ENCODE measurements at places on chromosomes 3 and 15.

DNA sequence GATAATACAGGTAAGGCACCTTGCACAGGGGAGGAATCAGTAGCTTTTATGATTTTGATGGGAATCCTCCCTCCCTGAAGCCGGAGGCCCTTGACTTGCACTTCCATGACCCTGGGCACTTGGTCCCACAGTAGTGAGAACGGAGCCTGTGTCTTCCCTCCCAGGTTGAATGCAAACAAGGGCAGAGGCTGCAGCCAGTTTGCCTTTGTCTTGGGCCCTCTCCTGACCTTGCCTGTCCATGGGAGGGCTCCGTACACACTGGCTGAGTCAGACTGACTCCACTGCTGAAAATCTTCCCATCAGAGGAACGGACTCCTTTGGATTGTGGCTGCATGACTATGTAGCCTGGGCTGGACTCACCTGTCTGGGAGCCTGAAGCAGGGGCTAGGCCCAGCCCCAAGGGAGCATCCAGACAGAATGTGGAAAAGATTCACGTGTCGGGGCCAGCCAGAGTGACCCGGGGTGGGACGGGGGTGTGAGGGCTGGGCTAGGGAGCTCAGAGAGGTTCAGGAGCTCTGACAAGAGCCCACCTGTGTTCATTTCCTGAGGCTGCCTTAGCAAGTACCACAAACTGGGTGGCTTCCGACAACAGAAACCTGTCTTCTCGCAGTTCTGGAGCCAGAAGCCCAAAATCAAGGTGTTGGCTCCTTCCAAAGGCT, 9.5 kb downstream of the TBC1D21 start:
- no peak for DNase-seq

DNA sequence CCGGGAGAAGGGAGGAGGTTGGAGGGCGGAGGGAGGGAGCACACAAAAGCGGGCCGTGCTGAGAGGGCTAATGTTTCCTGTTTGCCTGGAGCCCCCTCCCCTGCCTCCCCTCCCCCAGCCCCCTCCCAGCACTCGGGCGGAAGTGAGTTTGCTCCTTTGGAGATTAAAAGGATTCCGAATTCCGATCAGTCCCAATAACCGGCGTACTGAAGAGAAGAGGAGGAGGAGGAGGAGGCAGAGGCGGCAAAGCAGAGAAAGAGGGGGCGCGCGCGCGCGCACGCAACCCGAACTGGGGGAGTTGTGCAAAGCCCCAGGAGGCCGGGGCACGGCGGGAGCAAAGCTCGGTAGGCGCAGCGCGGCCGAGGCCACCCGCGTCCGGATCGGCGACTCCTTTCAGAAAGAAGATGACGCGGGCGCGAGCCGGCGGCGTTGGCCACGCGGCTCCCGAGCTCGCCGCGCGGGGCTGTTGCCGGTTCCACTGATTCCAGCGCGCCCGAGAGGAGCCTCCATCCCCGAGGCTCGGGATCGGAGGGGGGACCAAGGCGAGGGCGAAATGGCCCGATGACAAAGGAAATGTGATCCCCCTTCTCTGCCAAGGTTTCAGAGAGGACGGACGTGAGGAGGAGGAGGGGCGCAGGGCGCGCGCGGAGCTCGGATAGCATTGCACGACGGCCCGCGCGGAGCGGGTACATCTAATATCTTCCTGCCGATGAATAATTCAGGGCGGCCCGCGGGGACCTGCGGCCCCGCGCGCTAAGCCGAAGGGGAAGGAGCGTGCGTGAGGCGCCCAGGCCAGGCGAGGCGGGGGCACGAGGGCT, 1.1 kb upstream of the TRIM71 start:
- no peak for DNase-seq

DNA sequence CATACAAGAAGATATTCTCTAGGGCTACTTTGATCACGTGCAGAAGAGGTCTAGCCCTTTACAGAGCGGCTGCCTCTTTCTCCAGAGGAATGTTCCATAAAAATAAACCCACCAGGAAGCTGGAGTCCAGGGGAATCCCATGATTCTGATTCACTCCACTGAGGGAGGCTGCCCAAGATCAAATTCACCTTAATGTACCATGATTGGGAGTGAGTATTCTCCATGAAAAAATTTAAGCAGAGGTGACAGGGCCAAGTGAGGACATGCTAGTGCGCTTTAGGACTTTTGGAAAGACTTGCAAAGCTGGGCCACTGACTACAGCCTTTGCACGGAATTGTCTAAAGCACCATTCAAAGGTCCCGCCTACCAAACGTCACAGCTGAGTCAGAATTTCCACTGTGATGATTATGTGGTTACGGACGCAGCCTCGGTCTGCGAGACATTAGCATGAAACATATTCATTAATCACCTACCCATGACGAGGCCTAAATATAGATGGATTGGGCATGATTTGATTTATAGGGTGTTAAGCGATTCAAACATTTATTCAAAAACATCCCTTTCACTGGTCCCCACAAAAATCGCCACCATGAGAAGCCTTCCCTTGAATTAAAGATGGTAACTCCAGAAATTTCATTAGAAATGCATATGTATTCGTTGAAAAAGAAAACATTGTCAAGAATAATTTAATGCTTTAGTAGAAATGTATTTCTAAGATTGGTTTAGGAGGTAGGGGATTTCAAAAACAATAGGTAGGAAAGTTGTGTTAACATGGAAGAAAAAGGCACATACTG, 152.6 kb downstream of the GREM1 start:
- DNase-seq, result no peak

DNA sequence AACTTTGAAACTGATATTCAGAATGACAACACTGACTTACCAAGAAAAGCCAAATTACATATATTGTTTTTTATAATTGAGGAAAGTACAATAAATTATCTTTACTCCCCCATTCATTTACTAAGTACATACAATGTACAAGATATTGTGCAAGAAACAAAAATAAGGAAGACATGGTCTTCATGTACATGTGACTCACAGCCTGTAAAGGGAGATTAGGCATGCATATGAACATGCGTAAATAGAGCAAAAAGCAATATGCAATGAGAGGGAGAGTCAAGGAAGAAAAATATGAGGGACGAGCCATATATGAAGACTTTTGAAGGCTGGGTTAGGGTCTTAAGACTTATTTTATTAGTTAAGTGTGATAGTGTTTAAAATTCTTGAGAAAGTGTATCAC, 258.4 kb downstream of the GBE1 start:
- no peak for DNase-seq

- DNase-seq, result no peak
Observed at GRCh38 chr3:146532406-146532805, 12.0 kb downstream of the PLSCR1 start.

Data from activated CD8-positive, alpha-beta memory T cell treated with anti-CD3 and anti-CD28 coated beads for 1 hour (primary cell).